ENCODE measurements at places on chromosomes 16 and 17.
A peak's percentile ranks its signal among the peaks of the same experiment; 100 is the strongest.

- DNase-seq, result peak; percentile 74
These were observed 22.9 kb upstream of the C16orf87 start for GRCh38 chr16:46853713-46854443.

DNA sequence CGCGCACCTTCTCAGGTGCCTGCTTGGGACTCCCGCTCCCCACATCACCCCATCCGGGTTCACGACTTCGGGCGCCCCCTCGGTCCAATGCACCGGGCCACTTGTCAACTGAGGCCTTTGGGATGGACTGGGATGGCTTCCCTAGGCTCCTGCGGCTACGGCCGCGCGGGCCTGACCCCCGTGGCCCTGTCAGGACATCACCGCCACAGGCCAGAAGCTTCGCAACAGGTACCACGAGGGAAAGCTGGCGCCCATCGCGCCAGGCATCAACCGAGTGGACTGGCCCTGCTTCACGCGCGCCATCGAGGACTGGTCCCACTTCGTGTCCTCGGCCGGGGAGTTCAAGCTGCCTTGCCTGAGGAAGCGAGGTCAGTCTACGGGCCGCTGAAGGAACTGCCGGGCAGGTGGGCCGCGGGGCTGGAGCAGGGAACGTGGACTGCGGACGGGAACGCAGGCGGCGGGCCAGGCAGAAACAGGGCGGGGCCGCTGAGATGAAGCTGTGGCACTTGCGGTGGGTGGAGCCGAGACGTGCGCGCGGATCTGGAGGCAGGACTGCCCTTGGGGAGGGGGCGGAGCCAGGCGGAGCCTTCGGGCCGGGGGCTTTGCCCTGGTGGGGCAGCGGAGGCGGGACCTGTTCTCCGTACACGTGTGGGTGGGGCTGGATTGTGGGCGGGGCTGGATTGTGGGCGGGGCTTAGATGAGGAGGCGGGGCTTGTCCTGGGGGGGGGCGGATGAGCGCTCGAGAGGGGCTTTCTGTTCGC, 13.7 kb upstream of the CNGB1 start:
- peak; percentile 94 for DNase-seq

GRCh38 chr17:57111386-57111785, 26.3 kb downstream of the AKAP1 start:
- DNase-seq, result no peak

DNA sequence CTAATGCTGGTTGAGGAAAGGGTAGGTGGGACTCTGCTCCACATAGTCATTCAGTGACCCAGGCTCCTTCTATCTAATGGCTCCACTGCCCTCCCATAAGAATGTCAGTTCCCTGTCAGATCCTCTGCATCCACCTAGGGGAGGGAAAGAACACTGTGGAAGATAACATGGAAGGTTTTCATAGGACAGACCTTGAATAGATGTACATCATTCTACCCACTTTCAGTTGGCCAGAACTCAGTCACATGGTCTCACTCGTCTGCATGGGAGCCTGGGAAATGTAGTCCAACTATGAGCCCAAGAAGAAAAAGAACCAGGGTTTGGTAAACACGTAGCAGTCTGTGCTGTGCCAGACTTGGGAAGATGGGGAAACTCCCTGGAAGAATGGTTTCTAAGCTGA, 27.1 kb upstream of the SCNN1B start:
- no peak for DNase-seq

- no peak for DNase-seq
These were observed 445.7 kb downstream of the TOX3 start for GRCh38 chr16:52101246-52101645.

- DNase-seq, result peak; percentile 83
These were observed 41.5 kb downstream of the LDHD start for GRCh38 chr16:75074920-75075687.

DNA sequence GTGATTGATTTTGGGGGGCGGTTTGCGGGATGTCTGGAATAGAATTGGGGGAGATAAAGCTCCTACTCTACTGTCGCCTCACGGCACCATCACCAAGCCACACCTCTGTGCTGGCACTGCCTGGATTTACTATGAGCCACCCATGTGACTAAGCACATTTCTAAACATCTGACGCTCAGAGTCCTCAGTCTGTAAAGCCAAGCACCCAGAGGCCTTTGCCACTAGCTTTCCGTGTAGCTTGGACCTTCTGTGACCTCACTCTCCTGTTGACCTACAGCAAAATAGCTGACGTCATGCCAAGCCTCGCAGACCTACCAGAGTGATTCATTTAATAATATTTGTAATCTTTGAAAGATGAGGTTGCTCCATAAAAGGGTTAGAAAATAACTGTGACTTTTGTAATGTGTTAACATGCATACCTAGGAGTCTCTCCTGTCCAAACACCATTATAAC, 38.5 kb upstream of the MYOCD start:
- no peak for DNase-seq

- DNase-seq, result no peak
These were observed 62.7 kb downstream of the HLF start for GRCh38 chr17:55327225-55328088.

GRCh38 chr17:57819285-57819684, 30.6 kb downstream of the MRPS23 start:
- DNase-seq, result no peak

DNA sequence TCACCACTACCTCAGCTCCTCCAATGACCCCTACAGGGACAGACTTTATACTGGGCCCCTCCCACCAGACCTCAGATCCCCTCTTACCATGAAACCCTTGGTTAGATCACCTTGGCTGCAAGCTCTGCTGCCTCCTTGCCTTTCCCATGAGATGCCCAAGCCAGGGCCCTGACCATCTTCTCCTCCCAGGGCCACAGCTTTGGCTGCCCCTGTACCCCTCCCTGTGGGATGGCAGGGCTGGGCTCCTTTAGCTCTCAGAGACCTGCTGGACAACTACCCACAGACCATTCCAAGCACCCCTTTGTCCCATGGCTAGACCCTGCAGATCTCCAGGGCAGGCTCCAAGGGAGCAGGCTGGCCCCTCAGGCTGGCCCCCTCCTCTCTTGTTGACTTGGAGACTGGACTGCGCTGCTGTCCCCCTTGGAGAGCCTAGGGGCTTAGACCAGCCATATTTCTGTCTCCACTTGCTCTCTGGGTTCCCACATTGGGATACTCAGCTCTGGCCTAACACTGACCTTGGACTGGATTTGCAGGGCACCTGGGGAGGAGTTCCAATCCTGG, 1692.7 kb downstream of the TP53TG3F start:
- DNase-seq, result no peak

- DNase-seq, result no peak
These were observed 32.2 kb downstream of the ABCA3 start for GRCh38 chr16:2308089-2308962.

- DNase-seq, result no peak
These were observed 11.5 kb upstream of the P2RX1 start for GRCh38 chr17:3927628-3928340.

GRCh38 chr17:27384261-27384701, 72.0 kb upstream of the KSR1 start:
- DNase-seq, result no peak

DNA sequence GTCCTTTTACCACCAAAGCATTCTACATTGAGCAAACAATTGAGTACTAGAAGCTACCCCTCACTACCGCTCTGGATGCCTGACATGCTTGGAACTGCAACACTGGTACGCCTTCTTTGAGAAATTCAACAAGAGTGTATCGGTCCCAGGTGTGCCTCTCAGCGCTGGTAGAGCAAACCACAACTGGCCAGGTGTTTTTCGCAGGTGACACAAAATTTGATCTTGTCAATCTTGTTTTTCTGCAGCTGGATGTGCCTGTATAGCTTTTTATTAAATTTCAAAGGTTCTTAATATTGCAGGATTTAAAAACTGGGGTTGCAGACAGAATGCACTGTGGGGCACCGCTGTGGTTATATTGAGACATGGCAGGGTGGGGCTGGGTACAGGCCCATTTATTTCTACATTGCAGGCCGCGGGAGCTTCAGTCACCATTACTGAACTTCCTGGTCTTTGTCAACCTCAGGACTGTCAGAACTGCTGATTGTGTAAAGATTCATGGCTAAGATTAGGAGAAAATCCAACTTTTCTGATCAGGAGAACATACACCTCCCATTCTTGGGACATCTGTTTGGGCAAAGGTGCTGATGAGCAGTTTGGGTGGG, 4.5 kb upstream of the SNX20 start:
- DNase-seq, result no peak

GRCh38 chr17:5701381-5701780, 117.1 kb upstream of the NLRP1 start:
- no peak for DNase-seq

- no peak for DNase-seq
These were observed 23.9 kb upstream of the KLHDC4 start for GRCh38 chr16:87789437-87790291.

- DNase-seq, result no peak
These were observed 16.4 kb downstream of the PIMREG start for GRCh38 chr17:6460531-6461161.

DNA sequence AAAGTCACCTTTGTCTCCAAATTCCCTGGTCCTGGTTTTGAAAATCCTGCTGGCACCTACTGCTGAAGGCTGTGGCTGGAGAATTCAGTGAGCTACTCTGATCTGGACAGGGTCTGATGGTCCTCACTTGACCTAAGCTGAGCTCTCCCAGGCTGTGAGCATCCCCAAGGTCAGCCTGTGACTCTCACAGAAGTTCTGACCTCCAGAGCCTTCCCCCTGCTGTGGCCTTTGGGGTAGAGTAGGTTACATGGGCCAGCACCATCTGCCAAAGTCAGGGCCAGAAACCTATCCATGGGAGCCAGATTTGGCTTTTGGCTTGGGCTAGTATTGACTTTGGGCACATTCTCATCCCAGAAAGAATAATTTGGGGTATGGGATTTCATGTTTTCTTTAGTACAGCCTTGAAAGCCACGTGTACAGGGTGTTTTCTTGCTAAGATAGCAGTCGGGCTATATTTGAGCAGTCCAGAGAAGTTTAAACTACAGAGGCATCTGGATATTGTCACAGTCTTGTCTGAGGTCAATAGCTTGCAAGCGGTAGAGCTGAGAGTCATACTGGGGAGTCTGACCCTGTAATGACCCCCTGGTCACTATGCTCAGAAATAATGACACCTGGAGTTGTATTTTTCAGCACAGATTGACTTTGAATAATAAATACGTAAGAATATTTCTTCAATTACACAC, 6.2 kb upstream of the AGRP start:
- DNase-seq, result no peak

DNA sequence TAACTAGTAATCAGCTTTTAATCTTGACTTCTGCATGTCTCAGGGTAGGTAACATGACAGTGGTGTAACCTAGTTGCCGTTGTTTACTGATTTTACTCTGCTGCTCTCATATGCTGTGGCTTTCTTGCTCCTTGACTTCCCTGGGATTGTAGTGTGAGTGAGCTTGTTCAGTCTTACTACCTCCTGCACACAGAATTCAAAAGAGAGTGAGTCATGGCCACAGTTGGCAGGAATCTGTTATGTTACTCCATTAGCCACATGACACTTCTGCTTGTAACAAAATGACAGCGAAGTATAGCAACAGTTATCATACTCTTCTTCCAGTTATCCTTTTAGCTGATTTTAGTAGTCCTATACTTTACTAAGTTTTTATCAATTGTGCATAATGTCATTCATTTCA, 18.8 kb downstream of the TNRC6A start:
- no peak for DNase-seq

DNA sequence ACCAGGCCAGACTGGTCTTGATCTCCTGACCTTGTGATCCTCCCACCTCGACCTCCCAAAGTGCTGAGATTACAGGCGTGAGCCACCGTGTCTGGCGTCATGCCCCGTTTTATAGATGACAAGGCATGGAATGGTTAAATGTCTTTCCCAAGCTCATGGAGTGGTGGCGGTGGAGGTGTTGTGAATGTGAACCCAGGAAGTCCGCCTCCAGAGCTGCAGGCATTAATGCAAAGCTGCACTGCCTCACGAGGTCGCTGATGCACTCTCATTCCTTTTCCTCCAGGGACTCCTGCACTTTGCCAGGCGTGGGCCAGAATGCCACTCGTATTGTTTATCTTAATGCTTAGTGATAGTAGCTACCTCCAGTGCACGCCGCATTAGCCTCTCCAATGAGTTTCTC, 149.6 kb downstream of the WWOX start:
- DNase-seq, result no peak

DNA sequence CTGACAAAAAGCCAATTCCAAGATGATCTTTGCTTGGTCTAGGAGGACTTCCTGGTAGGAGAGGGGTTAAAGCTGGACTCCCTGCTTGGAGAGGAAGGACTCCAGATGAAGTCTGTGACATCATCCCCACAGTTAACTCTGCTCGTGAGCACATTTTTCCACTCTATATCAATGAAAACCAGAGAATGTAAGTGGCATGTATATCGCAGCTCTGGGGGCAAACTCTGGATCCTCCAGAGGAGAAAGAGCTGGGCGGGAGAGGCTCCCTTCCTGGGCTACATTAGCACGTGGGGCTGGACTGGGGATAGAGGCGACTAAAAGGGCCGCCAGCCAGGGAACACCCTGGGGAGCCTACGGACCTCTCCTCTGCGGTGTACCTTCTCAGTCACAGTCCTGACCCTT, 34.1 kb downstream of the HIC1 start:
- no peak for DNase-seq

DNA sequence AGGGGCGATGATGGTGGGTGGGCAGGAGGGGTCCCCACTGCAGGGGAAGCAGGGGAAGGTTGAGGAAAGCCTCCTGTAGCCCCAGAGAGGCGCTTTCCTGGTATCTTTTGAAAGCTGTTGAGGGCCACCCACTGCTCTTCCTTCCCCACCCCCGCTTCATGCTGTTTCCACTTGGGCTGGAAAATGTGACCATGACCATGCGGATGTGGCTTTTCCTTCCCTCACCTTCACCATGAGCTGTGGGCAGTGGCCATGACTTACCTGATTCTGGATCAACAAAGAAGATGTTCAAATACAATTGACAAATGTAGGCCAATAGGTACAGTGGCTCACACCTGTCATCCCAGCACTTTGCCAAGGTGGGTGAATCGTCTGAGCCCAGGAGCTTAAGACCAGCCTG, 13.8 kb downstream of the MVP start:
- peak; percentile 52 for DNase-seq

DNA sequence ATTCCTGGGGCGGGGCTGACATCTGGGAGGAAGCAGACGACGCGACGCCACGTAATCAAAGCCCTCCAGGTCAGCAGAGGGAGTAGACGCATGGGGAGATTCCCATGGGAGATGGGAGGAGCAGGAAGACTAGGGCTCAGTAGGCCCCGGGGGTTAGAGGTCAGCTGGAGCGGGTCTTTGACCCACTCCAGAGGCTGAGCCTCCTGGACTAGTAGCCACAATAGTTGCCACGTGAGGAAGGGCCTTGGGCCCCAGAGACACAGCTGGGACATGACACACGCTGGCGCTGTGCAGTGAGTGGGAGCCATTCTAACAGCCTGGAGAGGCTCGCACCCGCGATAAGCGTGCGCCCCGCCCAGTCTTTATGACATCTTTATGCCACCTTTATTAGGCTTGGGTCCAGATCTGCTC, 95.7 kb upstream of the AMZ2 start:
- no peak for DNase-seq

- peak; percentile 80 for DNase-seq
These were observed at the start of gene SMURF2 for GRCh38 chr17:64661976-64662773. Gene SMURF2 (minus strand): TSS chr17:64662307. CDS start chr17:64661880, 427 bp downstream.

All from activated CD4-positive, alpha-beta T cell treated with anti-CD3 and anti-CD28 coated beads for 48 hours (primary cell).